Nasal cavity respiratory epithelium epithelial cell of viscerocranial mucosa (primary cell): ENCODE measurements at places on chromosomes 11 and 22. TPM values are rescaled to one million over a fixed set of nuclear protein-coding genes. Genes with fewer than 3 reads are reported as not detected.

Gene POU2AF2
- total RNA-seq, result not detected in 2 replicates

Gene FERMT3
- 0.34 and 0.71 TPM in 2 replicates for total RNA-seq

Gene RBFOX2
- total RNA-seq, result 93.0 and 118 TPM in 2 replicates

Gene OR52H1
- total RNA-seq, result 0.36 TPM in 1 of 2 replicates, not detected in the other

Gene SAC3D1
- 10.1 and 12.0 TPM in 2 replicates for total RNA-seq
